ENCODE measurements at places on chromosomes 3 and 15.

- DNase-seq: no peak
These were observed 8.1 kb upstream of the PHC3 start for GRCh38 chr3:170189398-170190256.

- no peak for DNase-seq
These were observed 165.2 kb downstream of the KCNAB1 start for GRCh38 chr3:156285626-156286025.

- no peak for DNase-seq
These were observed 513.4 kb downstream of the SHQ1 start for GRCh38 chr3:72334681-72335457.

- DNase-seq: no peak
These were observed 54.7 kb upstream of the USP3 start for GRCh38 chr15:63449731-63450130.

GRCh38 chr15:34279368-34279767 is 54.6 kb downstream of the EMC4 start:
- no peak for DNase-seq

- no peak for DNase-seq
These were observed 41.6 kb downstream of the ILDR1 start for GRCh38 chr3:121980450-121980796.

DNA sequence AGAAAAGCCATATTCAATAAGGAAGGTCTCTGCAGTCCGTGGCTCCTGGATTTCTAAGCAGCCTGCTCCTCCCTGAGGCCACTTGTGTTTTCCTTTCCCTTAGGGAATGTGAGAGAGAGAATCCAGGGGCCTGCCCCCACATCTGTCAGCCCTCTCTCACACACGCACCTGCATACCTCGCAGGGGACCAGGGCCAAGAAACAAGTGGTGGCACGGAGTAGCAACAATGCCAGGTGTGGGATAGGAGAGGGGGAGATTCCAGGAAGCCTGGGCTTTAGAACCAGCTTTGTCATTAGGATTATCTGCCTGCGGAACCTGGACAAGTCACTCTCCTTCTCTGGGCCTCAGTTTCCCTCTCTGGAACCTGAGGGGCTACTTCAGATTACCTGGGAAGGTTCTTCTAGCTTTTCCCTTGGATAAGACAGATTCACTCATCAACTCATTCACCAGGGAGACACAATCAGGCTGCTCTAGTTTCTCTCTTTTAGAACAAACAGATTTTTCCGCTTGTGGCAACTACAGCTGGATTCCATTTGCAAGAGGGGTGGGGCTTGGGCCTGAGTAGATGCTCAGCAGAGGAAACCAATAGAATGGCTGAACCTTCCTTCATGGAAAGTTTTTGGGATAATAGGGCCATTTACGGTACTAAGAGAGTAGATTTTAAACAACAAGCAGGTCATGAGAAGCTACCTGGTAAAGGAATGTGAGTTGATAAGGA is 19.5 kb downstream of the BCL6 start:
- DNase-seq: no peak

Measured in stimulated activated CD8-positive, alpha-beta memory T cell treated with anti-CD3 and anti-CD28 coated beads, Interleukin-7, amount 100 ng/mL, for 1 hour (primary cell).